ENCODE measurements at places on chromosomes 13 and 19.
A peak's percentile ranks its signal among the peaks of the same experiment; 100 is the strongest.

- ATAC-seq, result no peak
Observed at GRCh38 chr13:66219506-66219905, 1010.6 kb downstream of the PCDH9 start.

GRCh38 chr19:9836021-9836420 lies 903 bp downstream of the PIN1 start:
- no peak for ATAC-seq

DNA sequence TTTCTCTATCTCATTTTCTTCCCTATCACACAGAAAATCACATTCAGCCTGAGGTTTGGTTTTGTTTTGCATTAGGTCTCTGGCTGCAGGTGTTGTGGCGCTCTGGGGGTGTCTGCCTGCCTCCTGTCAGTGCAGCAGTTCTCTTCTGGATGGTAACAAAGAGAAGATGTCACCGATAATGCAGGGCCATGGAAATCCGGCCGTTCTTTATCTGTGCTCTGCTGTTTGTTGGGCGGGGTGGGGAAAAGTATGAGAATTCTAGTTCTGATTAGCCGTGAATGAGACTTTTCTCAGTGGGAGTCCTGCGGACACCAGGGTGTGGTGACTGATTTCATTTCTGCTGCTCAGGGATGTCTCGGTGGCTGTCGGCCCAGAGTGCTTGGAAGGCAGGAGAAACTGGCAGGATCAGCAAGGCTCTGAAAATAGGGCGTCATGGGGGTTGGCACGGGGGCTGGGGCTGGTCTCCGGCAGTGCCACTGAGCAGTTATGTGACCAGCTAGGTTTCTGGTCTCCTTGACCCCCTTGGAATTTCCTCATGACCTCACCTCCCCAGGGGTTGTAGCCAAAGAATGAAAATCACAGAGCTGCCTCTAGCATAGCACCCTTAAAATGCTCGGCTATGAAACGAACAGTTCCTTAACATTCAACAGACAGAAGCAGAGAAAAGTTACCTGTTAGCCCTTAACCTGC lies 5.0 kb downstream of the RNF113B start:
- ATAC-seq, result no peak

DNA sequence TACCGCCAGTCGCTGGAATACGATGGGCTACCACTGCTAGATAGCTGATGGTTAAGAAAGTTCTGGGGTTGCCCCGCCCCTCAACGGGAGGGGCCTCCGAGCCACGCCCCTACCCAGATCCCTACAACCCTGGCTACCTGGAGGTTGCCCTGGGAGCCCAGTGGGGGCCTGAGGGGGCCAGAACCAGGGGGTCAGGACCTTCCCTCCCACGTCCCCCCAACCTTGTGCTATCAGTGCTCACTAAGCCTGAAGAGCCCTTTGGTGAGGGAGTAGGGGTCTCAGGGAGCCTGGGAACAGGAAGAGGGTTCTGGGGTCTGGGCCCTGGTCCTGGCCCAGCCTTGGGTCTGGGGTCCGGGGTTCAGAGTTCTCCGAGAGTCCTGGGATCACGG lies 8.9 kb downstream of the OCEL1 start:
- ATAC-seq, result peak; percentile 83

DNA sequence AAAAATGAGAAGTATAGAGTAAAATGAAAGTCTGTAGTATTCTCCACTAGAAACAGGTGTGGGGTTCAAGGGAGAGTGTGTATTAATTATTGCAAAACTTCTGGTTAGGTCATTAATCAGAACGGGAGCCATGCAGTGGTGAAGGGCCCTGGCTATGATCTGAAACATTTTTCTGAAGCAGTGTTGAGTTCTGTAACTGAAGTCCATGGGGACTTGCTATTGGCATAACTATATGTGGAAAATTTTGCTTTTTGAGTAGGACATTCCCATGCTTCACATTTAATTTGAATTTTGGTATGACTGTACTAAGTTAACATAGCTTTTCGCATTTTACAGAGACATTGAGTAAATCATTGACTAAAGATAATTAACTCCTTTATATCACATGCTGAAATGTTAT lies 67.5 kb downstream of the LRCH1 start:
- ATAC-seq, result no peak

DNA sequence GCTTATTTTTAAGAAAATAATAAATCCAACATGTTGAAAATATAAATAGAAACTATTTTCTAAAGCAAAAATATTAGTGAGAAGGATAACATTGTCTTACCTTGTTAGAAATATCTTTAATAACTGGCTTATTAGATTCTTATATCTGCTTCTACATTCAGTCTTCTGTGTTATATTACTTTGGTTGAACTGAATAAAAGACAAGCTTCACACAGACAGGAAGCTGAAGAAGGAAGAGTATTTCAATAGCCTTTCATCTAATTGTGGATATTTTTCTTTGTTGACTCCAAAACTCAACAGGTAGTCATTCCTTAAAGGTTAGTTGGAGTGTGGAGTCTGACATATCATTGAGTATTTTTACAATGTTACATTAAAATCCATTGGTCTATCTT lies 10.9 kb downstream of the SETDB2 start:
- no peak for ATAC-seq

DNA sequence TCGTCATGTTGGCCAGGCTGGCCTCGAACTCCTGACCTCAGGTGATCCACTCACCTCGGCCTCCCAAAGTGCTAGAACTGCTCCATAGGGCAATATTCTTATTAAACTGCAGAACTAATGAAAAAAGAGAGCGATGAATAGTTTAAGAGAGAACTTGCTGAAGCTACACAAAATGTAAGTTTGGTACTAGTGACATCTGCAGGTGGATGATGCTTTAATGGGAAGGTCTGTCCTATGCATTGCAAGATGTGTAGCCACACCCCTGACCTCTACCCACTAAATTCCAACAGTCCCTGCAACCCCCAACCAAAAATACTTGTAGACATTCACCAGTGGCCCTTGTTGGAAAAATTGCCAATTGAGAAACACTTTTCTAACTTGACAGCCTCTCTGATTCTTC lies 117.8 kb downstream of the NALCN start:
- no peak for ATAC-seq

DNA sequence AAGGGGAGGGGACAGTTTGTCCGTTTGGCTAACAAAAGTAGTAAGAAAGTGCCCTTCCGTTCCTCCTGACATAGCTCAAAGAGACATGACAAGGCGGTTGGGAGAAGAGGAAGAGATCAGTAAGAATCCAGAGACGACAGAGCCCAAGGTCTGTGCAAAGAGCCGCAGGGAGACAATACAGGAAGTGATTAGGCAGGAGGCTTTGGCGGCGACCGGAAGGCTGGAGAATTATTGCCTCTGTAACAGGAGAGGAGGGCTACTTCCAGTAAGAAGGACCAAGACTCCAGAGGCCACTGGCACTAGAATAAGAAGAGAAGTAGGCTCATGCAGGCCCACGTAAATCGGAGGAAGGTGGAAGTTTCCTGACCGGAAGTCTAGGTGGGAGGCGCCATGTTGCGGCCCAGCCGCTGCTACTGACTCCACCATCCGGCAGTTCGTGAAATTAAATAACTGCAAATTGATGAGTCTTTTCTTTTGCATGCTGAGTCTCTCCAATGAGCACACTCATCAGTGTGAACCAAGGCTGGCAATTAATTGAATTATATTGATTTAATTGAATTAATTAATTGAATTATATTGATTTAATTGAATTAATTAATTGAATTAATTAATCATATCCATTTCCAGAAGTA lies 9.9 kb downstream of the RFX2 start:
- peak; percentile 62 for ATAC-seq

DNA sequence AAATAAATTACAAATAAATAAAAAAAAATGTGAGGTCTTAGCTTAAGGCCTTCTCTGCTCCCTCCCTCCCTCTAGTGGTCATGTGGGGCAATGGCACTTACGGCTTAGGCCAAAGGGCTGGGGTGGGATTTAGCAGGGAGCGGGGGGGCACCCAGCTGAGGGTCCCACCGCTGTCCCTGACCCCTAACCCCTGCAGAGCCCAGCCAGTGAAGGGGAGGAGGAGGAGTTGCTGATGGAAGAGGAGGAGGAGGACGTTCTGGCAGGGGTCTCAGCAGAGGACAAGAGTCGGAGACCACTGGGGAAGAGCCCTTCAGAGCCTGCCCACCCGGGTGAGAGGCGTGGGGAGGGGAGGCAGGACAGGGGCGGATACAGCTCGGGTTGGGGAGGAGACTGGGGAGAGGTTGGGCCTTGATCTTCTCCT lies 9.3 kb downstream of the MPND start:
- ATAC-seq, result peak; percentile 64

DNA sequence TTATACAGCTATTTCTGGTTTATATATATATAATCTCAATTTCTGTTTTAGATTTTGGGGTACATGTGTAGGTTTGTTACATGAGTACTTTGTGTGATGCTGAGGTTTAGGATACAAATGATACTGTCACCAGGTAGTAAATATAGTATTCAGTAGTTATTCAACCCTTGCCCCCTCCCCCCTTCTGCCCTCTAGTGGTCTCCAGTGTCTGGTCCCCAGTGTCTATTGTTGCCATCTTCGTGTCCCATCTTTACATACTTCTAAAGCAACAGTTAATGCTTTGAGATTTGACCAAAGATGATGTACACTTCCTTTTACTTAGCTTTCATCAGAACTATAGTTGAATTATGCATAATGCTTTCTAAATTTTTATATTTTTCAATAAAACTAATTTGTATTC lies 1623.4 kb upstream of the PRR20A start:
- no peak for ATAC-seq

DNA sequence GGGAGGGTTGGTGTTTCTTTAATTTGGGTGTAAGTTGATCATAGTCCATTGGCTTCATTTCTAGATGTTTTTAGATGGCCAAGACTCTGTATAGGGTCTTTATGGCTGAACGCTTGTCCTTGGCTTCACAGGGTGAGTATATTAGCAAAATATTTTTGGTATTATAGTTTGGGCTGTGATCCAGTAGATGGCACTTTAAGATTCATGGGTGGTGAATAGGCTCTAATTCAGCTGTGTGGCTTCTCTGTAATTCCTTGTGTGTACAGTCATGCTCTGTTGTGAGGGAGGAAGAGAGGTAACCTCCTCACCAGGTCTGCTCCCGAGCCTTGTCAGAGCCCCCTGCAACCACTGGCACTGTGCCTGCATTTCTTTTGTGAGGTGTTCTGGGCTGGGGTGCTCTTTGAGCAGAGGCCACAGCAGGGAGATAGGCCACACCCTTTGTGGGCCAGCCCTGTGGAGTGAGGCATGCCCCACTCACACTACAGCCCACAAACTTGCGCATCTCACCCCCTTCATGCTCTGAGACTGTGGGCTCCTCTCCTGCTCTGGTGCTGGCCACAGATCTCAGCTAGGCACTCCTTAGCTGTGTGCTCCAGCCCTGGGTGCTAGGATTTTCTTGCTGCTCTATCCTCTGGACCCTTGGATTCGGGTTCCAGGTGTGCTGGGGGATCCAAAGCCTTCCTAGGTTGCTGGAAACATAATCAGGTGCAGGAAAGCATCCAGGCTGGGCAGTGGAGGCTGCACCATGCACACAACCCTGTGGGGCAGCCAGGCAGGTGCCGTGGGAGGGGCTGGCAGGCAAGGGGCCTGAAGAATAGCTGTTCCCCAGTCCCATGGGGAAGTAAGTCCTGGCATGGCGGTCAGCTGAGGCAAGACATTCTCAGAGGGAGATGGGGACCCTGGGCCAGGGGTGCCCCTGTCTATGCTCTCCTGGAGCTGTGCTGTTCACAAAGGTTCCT lies 193.9 kb downstream of the GPC5 start:
- ATAC-seq, result no peak

DNA sequence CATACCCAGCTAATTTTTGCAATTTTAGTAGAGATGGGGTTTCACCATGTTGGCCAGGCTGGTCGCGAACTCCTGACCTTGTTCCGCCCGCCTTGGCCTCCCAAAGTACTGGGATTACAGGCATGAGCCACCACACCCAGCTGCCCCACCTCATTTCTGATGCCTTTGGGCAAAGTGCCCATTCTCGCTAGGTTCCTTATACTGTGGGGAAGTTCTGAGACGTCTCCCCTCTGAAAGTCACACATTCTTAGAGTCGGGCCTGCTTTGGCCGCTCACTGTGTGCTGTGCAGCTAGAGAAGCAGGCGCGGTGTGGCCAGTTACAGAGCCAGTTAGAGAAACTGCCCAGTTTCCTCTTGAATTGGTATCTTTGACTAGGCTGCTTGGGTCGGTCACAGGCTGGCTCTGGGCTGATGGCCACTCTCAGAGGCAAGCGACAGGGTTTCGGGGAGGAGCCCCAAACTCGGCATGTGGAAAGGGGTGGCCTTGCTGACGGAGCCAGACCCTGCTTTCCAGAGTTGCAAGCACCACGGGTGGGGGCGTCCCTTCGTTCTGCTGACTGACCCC lies 18.0 kb downstream of the PRAM1 start:
- no peak for ATAC-seq

DNA sequence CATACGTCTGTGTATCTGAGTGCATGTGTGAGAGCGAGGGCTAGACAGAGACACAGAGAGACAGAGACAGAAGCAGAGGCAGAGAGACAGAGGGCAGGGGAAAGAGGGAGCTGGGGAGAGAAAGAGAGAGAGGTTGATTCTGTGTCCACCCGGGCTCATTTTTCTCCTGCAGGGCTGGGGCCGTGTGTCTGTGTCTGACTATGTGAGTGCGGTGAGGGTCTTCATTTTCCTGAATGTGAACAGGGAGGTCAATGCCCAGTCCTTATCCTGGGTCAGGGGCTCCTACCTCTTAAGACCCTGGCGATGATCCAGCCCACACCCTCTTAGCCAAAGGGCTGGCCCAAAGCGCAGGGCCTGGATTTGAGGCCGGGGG lies 17.7 kb downstream of the LRRC4B start:
- ATAC-seq, result no peak

GRCh38 chr13:41394166-41394565 lies 63.2 kb upstream of the RGCC start:
- ATAC-seq, result no peak

GRCh38 chr13:38888309-38888708 lies 102.3 kb downstream of the STOML3 start:
- peak; percentile 81 for ATAC-seq

DNA sequence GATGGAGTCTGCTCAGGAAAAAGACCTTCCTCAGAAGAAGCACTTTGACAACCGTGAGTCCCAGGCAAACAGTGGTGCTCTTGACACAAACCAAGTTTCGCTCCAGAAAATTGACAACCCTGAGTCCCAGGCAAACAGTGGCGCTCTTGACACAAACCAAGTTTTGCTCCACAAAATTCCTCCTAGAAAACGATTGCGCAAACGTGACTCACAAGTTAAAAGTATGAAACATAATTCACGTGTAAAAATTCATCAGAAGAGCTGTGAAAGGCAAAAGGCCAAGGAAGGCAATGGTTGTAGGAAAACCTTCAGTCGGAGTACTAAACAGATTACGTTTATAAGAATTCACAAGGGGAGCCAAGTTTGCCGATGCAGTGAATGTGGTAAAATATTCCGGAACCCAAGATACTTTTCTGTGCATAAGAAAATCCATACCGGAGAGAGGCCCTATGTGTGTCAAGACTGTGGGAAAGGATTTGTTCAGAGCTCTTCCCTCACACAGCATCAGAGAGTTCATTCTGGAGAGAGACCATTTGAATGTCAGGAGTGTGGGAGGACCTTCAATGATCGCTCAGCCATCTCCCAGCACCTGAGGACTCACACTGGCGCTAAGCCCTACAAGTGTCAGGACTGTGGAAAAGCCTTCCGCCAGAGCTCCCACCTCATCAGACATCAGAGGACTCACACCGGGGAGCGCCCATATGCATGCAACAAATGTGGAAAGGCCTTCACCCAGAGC lies 16.2 kb upstream of the ZNF544 start:
- no peak for ATAC-seq

GRCh38 chr19:48127561-48127960 lies 16.9 kb upstream of the PLA2G4C start:
- no peak for ATAC-seq

- ATAC-seq, result no peak
Observed at GRCh38 chr19:18961767-18962620, 21.0 kb upstream of the HOMER3 start.

Measured in activated T-helper 17 cell treated with anti-CD3 and anti-CD28 coated beads, Interleukin-2, amount 50 U/mL, for 72 hours (primary cell).